ENCODE measurements at places on chromosomes 16 and 17.

GRCh38 chr16:23907903-23908302 lies 72.1 kb downstream of the PRKCB start:
- DNase-seq = no peak

GRCh38 chr16:11621920-11622651 lies 35.4 kb upstream of the LITAF start:
- DNase-seq = no peak

DNA sequence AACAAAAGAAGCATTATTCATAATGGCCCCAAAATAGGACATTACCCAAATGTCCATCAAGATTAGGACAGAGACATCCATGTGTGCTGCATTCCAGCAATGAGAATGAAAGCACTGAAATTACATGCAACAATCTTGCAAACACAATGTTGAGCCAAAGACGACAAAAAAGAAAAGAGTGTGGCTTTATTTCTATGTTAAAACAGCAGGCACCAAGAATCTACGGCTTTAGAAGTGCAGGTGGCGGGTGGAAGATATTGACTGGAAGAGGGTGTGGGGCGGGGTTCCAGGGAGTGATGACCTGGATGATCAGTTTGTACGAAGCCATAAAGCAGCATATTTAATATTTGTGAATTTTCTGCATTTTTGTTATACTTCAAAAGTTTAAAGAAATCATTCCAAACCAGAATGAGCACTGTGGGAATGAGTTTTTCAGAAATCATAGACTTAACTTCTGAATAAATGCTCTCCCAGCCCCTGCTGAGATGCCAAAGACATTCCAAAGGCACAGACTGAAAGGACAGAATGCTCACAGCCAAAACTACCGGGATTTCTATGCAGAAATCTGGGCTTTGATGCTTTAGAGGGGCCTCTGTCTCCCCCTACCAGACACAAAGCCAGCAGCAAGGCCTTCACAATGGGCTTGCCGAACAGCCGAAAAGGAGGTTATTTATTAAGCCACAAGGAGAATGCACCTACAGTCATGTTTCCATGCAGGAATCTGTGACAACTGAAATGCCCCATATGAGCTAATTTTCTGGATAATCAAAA lies 361.6 kb downstream of the GRIN2A start:
- DNase-seq = no peak

DNA sequence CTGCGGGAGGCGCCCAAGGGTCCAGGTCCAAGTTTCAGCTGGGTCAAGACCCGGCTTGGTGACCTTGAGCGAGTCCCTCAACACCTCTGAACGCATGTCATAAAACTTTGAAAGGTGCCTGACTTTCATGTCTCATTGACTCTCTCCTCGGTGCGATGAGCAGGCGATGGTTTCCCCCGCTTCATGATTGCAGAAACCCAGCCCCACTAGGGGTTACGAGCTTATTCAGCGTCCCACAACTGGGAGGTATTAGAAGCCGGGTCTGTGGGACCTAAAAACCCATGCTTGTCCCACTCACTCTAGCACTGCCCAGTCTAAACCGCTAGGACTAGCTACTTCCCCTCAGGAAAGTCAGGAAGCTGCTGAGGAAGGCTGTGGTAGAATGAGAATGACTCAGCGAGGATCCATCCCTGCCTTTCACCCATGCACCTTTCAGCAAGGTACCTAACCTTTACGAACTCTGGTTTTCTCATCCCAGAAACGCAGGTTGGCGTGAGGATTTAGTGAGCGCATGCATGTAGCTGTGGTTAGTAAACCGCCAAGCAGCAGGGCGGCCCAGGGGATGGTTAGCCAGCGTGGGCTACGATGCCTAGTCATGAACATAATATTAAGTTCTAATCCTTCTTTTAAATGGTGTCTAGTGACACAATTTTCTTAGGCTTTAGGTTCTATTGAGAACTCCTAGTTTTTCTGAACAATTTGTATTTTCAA lies 26.2 kb upstream of the RFFL start:
- peak; percentile 36 for DNase-seq

DNA sequence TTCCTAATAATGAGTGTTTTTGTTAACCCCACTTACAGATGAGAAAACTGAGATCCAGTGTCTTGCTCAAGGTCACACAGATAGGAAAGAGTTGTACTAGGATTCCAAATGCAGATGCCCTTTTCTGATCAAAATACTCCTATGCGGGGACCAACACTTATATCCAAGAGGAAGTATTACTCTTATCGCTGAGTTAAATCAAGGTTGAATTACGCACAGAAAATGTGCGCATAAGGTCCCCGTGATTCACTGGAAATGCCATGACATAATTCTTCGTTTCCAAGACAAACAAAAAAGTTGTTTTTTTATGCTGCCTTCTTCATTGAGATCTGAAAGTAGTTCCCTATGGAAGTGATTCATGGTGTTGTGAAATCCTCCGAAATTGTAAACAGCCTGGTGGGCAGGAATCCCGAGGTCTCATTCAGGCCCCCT lies 463.8 kb upstream of the HSBP1 start:
- peak; percentile 39 for DNase-seq

GRCh38 chr17:66983414-66984021 lies 19.0 kb downstream of the CACNG4 start:
- no peak for DNase-seq

DNA sequence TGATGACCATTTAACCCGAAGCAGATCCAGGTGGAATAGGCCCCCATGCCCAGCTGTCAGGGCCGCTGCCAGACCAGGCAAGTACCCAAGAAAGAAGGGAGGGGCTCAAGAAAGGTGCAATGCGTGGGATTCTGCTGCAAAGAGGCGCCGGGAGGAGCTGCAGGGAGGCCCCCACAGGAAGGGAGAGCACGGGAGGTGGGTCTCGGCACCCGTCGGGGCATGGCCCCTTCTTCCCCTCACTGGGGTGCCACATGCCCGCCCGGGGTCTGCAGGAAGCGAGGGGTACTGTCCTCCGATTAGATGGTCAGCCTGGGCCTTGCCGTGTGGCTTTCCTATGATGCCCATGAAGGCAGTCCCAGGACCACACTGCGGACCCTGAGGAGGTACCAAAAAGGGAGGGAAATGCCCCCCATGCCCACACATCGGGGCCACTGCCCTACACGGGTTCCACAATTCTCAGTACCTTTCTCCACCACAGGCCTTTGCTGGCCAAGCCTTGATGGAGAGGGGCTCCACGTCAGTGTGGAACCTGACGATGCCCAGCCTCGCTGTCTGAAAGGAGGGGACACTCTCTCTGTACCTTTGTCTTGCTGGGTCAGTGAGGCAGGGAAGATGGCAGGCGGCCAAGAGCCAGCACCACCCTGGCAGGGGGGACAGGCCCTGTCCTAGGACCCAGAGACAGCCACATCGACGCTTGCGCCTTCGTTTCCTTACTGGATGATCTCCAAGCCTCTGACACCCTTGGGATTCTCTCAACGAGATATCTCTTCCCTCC lies 45.5 kb upstream of the DNAH17 start:
- DNase-seq = no peak
